GM12892 (cell line): ENCODE measurements at places on chromosomes 6 and 20.
A peak's percentile ranks its signal among the peaks of the same experiment; 100 is the strongest.

- no peak for DNase-seq
Measured at GRCh38 chr6:109055771-109056235, 38.8 kb downstream of the SESN1 start.

GRCh38 chr6:37530297-37530696 is 30.6 kb upstream of the CCDC167 start:
- no peak for DNase-seq

DNA sequence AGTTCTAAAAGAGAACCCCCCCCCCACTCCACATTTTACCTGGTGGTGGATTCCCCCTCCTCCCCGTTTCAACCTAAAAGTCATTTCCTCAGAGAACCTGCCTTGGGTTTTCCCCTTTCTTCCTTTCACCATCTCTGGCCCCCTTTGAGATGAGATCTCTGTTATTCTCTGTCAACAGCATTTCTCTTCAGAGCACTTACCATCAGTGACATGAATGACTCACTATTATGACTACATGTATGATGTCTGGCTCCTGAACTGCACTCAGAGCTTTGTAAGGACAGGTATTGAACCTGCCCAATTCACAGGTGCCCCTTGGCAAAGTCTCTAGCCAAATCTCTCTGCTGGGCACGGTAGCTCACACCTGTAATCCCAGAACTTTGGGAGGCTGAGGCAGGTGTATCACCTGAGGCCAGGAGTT is 61.4 kb upstream of the JARID2 start:
- DNase-seq, result peak; percentile 32

DNA sequence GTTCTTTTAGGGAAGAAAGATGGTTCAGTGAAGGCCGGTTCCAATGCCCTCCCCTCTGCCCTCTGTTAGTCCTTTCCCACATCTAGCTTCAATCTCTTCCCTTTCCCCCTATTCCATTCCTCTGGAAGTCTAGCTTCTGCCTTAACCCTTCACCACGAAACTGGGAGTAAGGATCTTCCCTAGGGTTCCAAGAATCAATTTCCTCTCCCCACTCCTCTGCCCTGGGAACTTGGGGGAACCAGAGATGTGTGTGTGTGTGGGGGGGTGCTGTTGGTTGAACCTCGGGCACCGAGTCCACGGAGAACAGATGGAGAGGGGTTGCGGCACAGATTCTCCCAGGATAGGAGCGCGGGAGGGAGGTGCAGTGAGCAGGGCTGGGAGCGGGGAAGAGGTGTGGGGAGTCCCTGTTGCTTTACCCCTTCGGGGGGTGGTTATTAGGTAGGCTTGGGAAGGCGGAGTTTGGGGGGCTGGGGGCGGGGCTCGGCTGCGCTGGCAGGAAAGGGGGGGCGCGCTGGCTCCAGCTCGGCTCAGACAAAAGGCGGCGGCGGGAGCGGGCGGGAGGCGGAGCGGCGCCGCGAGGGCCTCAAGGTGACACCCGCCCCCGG is at the start of gene TMEM151B:
Gene TMEM151B (plus strand): TSS at position 530 of the 605 bp plus-strand sequence. CDS start 293 bp downstream, outside the sequence.
- DNase-seq, result no peak

GRCh38 chr6:157884756-157885155 is 61.7 kb downstream of the SNX9 start:
- DNase-seq, result no peak

GRCh38 chr6:35073766-35074471 is 67.2 kb downstream of the TCP11 start:
- DNase-seq, result no peak
